Frontal cortex (tissue), 4 donors: ENCODE measurements at places on chromosomes 1 and 21.

DNA sequence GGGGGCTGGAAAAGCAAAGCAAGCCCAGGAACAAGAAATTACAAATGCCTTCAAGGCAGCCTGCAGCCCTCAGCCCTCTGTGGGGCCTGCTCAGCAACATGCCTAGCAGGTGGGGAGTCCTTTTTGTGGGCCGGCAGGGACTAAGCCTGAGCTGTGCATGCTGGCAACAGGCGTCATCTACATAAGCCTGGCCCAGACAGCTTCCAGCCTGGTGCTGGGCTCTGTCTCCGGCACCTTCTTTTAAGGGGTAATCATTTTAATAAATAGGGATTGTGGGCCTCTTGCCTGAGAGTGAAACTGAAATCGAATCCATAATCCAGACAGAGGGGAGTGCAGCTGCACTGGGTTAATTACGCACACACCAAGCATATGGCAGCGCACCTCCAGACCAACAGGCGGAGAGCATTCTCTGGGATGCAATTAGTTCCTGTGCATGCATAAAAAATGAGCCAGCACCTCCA lies 96.6 kb downstream of the DDX20 start:
- DNase-seq: no peak

DNA sequence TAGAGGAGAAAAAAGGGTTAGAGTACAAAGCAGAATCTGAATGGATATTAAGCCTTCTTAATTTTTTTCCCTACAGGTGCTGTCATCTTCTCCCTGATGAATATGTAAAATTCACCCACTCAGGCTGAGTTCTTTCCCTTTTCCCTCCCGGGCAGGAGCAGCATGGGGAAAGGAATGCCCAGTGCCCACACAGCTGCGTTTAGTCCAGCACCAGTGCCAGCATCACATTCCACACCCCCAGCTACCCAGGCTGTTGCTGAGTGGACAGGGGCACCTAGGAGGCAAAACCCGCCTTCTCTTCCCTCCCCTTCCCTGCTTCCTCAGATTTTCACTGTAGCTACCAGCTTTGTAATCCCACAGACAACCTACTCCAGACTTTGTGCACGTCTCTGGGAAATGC lies 3.4 kb upstream of the CADM3 start:
- DNase-seq: no peak

DNA sequence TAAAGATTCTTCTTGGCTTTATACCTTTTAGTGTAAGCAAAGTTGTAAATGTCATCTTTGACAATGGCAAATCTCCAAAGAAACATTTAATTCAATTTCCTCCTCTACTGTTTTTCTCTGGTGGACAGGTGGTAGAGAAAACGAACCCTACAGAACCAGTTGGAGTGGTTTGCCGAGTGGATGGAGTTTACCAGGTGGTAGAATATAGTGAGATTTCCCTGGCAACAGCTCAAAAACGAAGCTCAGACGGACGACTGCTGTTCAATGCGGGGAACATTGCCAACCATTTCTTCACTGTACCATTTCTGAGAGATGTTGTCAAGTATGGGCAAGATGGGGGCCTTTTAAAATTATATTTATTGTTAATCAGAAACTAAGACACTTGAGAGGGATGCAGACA lies 25.8 kb downstream of the UAP1 start:
- DNase-seq: no peak

DNA sequence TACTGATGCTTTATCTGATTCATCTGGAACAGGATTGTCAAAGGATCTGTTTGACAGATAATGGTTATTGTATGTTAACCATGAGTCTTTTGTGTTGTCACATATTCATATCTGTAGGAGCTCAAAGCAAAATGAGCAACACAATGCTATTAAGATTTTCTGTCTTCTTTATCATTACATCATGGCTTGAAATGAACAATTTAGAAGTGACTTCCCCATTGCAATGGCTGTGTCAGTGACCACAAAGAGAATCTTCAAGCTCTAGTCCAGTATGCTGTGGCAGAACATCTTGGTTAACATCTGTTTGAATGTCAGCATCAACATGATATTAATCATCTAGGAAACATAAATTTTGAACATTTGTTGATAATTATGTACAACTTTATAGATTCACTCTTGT lies 1148.5 kb downstream of the PLA2G4A start:
- DNase-seq: no peak

DNA sequence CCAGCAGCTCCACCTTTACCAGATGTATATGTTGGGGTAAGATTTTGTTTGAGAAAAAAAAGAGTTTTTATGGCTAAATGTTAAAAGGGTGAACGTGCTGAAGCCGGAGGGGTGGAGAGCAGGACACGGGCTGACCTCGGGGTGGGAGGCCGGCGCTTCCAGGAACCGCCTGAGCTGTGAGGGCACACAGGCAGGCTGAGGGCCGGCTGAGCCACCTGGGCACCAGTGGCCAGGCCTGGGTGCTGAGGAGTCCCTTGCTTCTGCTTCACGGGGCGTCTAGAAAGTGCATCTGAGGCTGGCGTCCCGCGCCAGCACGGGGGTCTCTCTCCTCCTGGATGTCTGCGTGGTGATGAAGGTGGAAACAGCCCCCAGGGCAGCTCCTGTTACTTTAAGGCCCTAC lies 33.6 kb upstream of the ADARB1 start:
- DNase-seq: no peak

GRCh38 chr21:33760641-33761440 lies 118.5 kb downstream of the ITSN1 start:
- no peak for DNase-seq

DNA sequence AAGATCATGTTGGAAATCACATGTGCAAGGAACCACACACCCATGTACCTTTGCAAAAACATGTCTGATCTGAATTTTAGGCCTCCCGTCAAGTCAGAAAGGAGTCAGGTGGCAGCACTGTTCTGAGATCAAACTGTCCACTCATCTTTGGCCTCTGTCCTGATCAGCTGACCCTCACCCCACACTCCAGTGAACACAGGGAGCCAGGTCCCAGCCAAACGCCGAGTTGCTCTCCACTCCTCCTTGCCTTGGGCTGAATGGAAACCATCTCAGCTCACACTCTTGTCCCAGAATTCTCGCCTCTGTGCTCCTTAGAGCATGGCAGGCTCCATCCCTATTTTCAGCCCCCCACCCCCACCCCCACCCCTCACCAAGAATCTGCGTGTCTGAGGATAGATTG lies 4.6 kb upstream of the RNF186 start:
- DNase-seq: no peak

GRCh38 chr1:103461161-103462105 lies 64.1 kb upstream of the RNPC3 start:
- peak; percentile 12 for DNase-seq

GRCh38 chr1:214107322-214108096 lies 119.7 kb downstream of the PROX1 start:
- DNase-seq: no peak

- no peak for DNase-seq
Observed at GRCh38 chr21:46554431-46555224, 50.3 kb downstream of the S100B start.

DNA sequence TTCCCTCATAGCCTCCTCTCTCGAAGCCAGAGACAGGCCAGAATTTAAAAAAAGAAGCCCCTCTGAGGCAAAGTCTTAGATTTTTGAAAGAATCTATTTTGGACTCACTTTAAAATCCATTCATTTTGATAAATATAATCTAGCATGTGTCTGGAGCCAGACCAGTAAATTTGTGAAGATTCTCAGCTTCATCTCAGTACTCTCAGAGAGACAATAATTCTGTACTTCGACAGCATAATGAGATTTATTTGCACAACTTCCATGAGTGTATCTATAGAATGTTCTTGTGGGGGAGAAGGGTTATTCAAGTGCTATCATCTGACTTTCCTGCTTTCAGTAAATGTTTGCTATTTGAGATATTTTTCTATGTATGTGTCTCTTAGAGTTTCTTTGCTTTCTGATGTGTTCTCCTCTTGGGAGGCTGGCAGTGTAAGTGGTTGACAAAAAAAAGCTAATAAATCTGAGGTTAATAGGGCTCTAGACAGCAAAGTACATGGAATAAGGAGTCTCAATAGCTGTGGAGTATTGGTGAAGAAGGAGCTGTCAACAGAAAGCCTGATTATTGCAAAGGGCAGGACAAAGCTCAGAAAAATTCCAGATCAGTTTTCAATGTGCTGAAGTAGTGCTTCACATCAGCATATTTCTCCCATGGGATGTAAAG lies 223.0 kb downstream of the PTBP2 start:
- no peak for DNase-seq

DNA sequence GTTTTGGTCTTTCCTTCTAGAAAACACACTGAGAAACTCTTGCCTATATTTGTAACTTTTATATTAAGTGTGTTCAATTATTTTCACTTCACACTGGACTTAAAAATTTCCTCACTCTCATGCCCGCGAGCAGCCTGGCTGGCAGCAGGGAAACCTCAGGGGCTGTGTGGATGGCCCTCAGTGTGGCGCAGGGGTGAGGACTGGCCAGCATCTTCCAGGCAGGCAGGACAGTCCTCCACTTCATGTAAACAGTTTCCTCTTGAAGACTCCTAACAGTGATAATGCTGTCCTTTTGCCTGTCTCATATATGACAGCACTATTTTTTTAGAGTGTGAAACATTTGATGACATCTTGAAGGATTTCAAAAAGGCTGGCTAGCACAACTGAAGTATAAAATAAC lies 618.6 kb downstream of the KIF26B start:
- no peak for DNase-seq

- DNase-seq: no peak
Observed at GRCh38 chr21:36235058-36235582, 78.5 kb downstream of the DOP1B start.

- peak; percentile 58 for DNase-seq
Observed at GRCh38 chr1:162023547-162024501, at the start of gene OLFML2B. Gene OLFML2B, minus strand, starts transcription at chr1:162023869. Its CDS starts 439 bp downstream, at chr1:162023430.

DNA sequence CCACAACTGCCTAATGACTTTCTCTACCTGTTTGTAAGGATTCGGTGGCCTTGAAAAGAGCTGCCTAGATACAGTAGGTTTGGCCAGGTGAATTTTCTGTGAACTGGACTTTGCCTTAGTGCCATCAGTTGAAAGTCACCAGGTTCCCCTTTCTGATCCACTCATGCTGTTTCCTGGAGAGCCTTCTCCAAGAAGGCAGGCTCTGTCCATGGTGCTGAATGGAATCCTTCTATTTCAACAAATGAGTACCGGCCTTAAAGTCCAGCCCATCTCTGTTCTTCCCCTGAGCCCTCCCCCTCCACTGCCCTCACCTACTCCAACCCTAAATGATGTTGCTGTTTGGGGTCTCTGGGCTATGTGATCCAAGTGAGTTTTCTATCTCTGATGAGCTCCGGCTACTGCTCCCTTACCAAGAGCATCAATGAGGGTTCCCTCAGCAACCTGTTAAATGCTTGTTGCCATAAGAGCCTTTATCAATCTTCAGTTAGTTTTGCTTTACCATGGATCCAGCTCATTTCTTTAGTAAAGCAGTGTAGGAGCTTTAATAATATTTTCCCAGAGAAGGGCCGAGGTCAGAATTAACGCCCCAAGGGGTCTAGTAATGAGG lies 500.4 kb downstream of the PTPRU start:
- DNase-seq: no peak

DNA sequence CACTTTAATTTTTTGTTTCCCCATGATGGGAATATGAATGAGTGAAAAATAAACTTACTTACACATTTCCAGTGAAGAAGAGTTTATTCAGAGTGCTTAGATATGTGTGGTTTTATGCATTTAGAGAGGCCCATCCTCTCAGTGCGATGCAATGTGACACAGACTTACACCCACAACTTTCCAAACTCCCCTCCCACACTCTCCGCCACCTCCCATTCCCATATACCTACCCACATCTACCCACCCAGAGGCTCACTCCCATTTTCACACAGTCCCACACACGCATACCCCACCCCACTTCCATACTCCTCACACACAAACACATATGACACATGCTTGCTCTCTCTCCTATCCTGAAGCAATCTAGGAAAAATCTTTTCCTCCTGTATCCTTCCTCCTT lies 21.9 kb upstream of the KANK4 start:
- no peak for DNase-seq

DNA sequence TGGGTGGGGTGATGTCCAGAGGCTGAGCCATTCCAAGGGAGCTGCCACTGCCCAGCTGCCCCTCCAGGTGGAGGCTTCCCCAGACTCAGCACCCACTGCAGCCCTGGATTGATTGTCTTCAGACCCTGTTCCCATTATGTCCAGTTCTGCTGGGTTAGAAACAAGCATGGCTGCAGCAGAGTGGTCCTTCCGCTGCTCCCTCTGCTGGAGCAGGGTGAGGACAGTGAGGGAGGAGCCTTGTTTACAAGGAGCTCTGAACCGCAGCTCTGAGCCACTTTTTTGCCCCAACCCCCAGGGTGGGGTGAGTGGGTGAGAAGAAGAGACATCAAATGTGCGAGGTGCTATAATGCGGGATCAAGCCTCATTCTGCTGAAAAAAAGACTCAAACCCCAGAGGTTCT lies 2.3 kb downstream of the TNNT2 start:
- DNase-seq: no peak

DNA sequence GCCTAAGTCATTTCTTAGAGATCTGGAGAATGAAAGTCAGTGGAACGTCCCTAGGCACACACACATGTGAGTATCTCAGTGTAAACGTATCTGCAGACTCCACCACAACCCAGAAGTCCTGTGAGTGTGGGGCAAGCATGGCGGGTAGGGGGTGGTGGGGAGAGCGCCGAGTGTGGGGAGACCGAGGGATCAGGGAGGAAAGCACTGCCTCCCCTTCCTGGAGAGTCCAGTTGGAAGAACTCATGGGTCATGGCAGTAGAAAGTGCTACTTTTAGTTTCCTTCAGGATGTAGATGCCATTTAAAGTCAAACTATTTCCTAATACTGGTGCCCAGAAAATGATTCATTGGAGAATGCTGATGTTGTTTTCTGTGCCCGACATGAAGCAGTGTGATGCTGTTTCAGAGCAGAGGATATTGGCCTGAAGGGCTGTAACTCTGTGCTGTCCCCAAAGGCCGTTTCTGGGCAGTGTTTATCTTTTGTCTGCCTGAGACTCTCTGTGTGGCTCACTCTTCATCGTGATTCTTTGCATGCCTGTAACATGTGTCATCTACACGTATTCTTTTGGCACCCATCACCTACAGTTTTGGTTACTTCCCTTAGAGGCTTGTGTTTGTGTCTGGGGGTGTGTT lies 45.7 kb upstream of the TSPAN2 start:
- no peak for DNase-seq

DNA sequence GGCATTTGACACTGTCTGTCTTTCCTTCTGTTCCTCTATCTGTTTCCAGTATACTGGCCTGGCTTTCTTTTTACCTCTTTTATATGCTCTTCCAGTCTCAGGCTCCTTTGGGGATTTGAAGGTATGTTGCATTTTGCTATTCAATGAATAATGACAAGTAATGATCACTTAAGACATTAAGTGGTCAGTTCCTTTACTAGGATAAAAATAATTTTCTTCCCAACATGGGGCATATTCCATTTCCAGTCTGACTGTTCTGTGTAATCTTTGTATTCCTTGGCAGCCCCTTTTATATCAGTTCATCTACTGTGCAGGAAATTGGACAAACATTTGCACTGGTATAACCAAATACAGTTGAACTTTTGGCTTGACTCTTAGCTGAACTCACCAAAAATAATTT lies 15.6 kb downstream of the METTL18 start:
- DNase-seq: no peak
